Fibroblast of mammary gland (primary cell): ENCODE measurements at places on chromosomes 7 and 10.

DNA sequence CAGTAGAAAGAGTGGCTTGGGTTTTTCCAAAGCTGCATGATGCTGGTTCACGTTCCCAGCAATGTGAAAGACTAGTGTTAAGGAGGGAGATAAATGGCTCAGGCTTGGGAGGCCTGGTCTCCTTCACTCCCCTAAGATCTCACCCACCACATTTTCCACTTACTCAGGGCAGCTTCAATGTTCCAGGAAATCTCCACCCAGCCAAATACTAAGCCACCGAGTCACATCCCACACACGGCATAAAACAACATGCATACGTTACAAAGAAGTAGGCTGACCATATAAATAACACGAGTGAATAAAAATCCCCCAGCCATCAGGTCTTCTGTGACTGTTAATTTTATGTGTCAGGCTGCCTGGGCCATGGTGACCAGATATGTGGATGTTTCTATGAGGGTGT lies 303.5 kb downstream of the SFMBT2 start:
- peak; percentile 55 for DNase-seq

DNA sequence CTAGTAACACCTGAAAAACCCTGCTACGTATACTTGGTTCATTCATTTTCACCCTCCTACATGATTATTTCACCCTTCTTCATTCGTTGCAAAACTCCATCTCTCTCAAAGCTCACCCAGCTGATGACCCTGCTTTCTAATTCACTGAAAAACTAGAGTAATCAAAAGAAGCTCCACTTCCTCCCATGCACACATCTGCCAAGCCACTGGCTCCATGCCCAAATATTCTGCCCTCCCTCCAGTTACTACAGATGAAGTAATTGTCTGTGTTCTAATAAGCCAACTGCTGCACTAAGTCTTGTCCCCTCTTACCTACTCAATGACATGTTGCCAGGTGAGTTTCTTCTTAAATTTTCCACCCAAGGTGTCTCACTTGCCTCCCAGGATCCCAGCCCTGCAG lies 96.9 kb upstream of the CCDC71L start:
- DNase-seq = peak; percentile 75

- DNase-seq = no peak
These were observed 166.9 kb upstream of the SLC13A1 start for GRCh38 chr7:123366626-123367025.

GRCh38 chr10:44879531-44879899 lies 31.6 kb upstream of the TMEM72 start:
- DNase-seq = no peak

DNA sequence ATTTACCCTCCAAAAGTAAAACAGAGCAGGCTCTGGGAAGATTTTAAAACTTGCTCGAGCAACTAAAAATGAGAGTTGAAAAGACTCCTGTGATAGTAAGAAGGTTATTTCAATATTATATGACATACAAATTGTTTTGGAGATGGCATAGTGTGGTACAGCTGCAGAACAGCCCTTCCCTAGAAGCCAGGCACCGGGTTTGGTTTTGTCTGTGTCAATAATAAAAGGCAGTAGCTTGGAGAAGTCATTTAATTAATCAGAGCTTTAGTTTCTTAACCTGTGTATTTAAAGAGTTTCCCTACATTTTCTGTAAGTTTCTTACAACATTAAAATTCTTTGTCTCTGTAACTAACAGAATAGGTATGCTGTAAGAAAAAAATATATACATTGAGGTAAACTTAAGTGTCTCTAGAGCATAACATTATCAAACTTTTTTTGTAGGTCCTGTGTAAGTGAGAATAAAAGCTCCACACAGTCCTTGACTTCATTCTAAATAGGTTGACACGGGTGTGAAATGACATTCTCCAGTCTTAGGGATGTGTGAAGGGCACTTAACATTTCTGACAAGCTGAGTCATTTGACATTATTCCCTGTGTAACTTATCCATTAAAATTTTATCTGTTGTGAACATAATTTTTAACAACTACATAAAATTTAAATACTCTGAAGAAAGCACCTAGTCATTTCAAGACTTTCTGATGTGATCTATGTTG lies 425.0 kb upstream of the ETV1 start:
- no peak for DNase-seq

DNA sequence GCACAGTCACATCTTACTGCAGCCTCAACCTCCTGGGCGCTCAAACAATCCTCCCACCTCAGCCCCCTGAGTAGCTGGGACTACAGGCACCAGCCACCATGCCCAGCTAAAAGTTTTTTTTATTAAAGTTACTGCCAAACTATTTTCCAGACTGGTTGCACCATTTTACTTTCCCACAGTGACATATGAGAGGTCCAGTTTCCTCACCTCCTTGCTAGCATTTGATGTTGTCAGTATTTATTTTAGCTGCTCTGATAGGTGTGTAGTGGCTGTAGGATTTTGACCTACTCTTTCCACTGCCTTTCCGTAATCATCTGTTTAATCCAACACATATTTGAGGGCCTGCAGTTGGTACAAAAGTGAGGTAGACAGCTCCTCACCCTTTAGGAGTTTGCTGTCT lies 5.4 kb upstream of the UBE3C start:
- no peak for DNase-seq

- peak; percentile 56 for DNase-seq
These were observed 3.1 kb downstream of the FZD1 start for GRCh38 chr7:91267171-91267955.

- no peak for DNase-seq
These were observed 48.6 kb upstream of the GPR37 start for GRCh38 chr7:124813994-124814798.

DNA sequence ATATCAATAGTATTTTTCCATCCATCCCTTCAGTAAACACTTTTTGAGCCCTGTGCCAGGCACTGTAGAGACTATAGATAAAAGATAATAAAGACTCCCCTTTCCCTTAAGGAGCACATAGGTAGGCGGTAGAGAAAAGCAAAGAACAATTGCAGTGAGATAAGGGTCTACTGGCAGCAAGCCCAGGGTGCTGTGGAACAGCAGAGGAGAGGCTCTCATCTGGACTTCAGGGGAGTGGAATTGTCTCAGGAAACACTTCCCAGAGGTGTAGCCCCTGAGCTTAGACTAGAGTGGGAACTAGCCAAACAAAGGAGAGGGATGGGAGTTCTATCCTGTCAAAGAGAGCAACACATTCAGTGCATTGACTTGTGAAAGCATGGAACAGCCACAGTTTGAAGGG lies 102.0 kb downstream of the NRF1 start:
- DNase-seq = no peak

DNA sequence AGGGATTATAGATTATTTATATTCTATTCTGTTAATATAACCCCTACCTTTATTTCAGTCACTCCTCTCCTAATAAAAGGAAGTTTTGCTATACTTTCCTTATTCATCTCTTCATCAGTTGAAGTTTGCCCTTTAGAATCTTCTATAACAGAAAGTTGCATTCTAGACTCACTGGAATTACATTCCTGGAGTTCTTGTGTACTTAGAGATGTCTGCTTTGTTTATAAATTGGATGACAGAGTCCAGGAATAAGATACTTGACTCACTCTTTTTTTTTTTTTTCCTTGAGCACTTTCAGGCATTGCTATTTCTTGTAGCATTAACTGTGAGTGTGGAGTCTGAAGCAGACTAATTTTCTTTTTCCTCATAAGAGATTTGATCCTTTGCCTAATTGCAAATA lies 640.8 kb downstream of the XPNPEP1 start:
- DNase-seq = peak; percentile 45

DNA sequence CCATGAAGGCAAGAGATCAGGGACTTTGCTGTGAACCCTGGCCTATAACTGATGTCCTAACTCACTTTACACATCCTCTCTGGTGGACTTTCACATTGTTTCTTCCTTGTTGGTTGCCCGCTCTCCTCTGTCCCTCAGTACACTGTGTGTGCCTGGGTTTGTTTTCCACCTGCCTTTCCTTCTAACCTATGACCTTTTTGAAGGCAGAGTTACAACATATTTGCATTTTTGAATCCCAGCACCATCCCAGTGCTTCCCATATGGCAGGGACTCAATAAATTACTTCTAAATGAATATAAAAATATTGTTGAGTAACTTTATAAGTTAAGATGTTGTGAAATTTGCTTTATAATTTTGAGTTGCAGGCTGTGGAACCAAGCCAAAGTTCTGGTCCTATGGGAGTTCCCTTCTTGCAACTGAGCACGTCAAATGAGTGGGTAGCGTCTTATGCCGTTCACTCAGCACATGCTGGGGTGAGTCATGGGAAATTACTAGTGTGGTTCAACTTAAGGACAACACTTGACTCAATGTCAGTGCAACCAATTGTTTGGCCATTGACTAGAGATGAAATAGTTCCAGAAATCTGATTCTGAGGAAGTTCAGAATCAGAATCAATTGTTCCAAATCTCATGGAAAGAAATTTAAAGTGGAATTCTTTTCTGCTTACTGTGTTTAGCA lies 250.9 kb downstream of the TWIST1 start:
- DNase-seq = peak; percentile 100

DNA sequence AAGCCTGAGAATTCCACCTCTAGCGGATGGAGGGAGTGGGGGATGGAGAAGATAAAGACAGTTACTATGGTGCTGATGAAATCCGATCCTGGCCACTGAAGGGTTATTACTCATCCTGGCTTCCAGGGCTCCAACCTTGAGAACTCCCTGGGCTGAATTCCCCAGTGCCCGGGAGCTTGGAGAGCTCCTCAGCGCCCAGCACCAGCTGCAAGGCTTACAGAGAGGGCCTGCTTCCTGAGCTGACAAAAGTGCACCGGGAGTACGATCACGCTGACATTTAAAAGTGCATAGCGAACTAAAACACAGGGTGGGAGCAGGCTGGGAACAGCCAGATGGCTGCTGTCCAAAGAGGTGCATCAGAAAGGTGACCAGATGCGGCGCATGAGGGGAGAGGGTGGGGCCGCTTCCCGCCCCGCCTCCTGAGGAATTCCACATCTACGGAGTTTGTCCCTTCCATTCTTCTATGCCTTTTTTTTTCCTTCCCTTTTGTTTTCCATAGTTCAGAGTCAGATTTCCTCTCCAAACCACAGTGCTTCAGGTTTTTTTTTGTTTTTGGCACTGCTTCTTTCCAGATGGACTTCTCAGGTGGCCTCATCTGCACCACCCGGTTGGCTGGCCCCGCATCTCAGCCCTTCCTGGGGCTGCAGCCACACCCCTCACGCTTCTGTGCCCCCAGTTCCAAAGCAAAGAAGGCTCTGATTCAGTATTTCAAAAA lies 62.4 kb upstream of the MKRN1 start:
- DNase-seq = peak; percentile 95

DNA sequence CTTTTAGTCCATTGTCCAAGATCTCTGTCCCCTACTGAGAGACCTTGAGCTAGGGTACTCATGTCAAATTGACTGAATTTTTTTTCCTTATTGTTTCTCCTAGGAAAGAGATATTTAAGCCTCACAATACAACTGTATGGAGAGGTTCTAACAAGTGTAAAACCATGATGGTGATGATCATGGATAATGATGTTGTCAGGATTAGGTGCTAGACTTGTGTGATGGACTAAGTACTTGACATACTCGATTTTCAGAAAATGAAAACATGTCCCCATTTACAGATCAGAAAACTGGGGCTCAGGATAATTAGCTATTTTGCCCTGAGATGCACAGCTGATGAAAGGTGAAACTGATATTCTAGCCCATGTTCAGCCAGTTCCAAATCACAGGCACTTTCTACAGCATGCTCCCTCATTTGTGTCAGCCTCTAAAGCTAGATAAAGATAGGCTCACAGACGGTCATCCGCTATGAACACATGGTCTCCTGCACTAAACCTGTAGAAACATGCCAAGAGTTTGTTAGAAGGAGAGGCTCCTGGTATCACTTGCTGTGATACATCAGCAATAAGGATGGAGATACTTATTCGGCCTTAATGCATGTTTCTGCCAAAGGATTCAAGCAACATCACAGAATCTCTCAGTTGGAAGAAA lies 67.6 kb downstream of the CREB3L2 start:
- DNase-seq = no peak

GRCh38 chr10:114499630-114500190 lies 95.4 kb upstream of the AFAP1L2 start:
- DNase-seq = no peak

DNA sequence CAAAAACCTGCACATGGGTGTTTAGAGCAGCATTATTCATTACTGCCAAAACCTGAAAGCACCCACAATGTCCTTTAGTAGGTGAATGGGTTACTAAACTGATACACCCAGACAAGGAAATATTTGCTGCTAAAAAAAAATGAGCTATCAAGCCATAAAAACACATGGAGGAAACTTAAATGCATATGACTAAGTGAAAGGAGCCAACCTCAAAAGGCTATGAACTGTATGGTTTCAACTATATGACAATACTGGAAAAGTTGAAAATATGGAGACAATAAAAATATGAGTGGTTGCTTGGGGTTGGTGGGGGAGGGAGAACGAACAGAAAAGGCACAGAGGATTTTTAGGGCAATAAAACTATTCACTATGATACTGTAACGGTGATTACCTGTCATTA lies 291.0 kb downstream of the TNS3 start:
- no peak for DNase-seq

DNA sequence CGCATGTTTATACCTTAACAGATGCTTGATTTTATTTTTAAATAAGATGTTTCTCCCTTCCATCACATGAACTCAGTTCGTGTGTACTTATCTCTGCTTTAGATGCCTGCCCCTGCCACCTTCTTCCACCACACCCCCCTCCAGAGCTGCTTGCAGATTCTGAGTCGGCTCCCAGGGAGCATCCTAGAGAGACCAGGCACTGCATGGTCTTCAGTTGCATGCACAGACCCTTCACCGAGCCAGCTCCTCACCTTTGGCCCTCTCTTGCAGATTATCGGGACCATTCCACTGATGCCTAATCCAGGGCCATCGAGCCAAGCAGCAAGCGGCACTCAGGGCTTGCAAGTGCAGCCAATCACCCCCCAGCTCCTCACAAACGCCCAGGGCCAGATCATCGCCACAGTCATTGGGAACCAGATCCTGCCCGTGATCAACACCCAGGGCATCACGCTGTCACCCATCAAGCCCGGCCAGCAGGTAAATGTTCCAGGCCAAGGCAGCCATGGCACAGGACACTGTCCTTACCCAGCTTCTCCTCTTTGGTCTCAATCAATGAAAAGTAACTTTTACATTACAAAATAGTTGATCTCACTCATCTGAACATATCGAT lies 133.3 kb upstream of the YAE1 start:
- DNase-seq = no peak

DNA sequence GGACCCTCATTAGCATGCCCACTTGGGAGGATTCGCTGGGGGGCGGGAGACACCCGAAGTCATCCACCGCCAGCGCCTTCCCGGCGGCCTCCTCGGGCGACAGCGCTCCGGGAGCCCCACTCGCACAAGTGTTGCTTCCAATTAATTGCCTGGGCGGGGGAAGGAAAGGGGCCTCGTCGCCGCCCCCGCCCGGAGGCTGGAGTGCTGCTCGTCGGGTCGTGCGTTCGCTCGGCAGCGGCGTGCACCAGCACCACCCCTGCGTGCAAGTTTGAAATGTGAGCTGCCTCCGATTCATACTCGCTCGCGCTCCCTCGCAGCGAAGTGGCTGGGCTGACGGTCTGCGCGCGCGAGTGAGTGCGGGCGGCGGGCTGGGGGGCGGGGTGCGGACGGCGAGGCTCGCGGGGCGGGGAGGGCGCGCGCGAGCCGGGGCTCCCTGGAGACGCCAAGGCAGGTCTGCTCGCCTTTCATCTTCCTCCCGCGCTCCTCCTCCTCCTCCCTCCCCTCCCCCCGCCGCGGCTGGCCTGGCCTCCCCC lies 104.6 kb upstream of the PPIF start:
- peak; percentile 72 for DNase-seq
